ENCODE measurements at places on chromosomes 12 and 14.

DNA sequence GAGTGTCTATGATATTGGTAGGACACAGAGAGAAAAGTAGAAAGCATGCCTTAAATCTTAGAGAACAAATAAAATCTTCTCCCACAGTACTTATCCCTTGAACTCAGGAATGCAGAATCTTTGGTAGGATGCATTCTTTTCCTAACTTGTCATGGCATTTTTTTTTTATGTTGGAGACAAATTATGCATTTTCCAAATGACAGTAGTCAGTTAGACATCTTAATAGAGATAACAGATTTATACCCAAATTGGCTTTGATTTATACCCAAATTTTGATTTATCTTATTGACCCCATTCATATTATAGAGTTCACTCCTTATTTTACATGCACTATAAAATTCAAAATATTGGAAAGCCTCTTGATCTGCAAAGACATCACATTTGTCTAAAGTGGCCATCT, 132.9 kb downstream of the CNTN1 start:
- DNase-seq = no peak

GRCh38 chr12:116737774-116738657, at the start of the genes RNFT2 and SPRING1:
RNFT2 (plus strand) TSS chr12:116738315; CDS start chr12:116740498, 2,183 bp downstream.
SPRING1 (minus strand) TSS chr12:116738069; CDS start chr12:116737900, 169 bp downstream.
- DNase-seq = peak; percentile 100

GRCh38 chr12:129440278-129440677, 463.5 kb downstream of the TMEM132D start:
- DNase-seq = no peak

GRCh38 chr12:12008931-12009611, 61.7 kb upstream of the BCL2L14 start:
- peak; percentile 28 for DNase-seq

GRCh38 chr14:79960288-79960687, 251.0 kb downstream of the DIO2 start:
- DNase-seq = no peak

DNA sequence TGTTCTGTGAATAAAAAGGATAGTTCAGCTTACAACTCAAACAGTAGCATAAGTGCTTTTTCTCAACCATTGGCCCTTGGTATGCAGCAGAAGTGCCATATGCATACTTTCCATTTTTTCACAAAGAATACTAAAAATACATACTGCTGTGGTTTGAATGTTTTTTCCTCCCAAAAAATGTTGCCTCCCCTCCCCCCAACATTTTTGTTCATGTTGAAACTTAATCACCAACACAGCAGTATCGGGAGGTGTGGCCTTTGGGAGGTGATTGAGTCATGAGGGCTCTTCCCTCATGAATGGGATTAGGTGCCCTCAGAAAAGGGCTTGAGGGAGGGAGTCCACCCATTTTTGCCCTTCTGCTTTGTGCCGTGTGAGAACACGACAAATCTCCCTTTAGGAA, 198.6 kb downstream of the ESR2 start:
- DNase-seq = peak; percentile 48

- DNase-seq = peak; percentile 68
Measured at GRCh38 chr12:1297206-1297605, 297.2 kb downstream of the FBXL14 start.

DNA sequence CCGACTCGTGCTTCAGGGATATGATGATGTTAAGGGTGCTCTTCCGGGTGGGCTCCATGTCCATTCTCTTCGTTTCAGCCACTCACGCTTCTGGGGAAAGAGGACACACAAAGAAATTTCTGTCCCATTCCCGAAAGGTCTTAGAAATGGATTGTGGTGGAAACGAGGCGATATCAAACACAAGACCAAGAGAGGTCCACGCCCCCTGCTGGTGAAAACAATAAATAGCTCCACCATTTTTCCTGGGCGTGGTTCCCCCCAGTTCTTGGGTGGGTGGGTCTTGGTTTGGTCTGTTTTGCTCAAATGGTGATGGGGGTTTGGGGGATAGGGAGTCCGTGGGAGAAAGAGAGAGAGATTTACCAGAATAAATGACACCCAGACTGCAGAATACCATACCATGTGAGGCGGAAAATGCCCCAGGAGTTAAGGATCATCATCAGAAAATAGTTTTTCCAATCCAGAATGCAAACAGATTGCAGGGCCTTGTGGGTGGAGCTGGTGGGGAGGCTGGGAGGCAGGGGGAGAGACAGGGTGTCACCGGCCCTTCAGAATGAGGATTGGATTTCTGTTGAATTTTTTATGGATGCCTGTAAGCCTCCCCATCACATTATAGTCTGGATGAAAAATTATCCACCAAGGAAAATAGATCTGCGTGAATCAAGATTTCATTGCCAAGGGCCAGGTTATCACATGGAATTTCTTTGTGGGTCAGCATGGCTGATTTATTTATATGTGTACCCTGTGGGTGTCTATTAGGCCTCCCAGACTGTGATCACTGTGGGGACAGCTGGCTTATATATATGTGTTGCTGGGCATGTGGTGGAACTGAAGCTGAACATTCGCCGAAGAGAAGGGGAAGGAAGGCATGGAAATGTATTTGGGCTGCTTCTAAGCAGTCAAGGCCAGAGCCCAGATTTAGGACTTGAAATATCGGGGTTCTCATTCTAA, 55.8 kb downstream of the SRRM4 start:
- no peak for DNase-seq

DNA sequence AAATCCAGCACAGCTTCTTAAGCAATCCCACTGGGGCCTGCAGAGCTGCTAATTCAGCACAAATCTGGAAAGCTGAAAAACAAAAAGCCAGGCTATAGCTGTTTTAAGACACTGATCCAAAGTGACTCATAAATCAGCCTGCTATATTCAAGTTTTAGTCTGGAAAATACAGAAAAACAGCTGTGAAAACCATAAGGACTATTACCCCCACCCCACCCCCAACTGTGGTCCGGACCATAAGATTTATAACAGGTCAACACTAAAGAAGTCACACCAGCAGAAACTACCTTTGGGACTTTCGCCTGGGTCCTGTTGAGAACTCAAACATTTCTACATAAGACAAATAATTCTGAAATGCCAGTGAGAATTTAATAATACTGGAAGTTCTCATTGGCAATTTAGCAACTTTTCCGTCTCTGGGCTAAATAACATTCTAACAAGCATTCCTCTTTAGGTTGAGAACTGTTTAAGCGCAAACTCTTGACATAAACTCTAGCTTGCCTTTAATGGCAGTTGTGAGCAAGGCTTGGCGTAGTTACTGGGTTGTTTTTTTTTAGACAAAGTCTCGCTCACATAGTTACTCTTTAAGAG, 3.3 kb downstream of the LRIG3 start:
- peak; percentile 83 for DNase-seq

- no peak for DNase-seq
Measured at GRCh38 chr14:89881839-89882238, 72.7 kb downstream of the EFCAB11 start.

DNA sequence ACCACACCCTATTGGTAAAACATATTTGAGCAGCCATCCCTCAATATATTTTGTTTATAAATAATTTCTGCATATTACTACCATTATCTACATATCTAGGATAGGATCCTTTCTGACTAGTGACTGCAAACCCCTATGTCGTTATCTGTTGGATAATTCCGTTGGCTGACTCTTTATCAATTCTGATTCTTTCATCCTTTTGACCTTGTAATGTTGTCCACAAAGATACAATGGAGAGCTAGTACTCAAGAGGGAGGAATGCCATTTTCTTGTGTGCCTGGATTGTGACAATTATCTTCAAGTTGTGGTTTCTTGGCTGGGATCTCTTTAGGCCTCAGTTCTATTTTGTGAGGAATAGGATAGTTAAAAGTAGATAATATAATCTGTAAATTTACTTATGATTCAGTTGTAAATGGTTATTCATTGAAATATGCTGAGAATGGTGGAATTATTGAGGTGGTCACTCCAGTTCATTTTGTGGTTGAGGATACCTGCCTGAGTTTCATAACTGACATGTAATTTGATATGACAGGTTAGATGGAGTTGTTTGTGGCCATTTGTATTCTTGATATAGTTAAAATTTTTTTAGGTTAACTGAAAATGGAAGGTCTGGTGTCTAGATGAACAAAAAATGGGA, 10.1 kb downstream of the CHST11 start:
- DNase-seq = no peak

- DNase-seq = no peak
Measured at GRCh38 chr12:11981121-11981733, 89.5 kb upstream of the BCL2L14 start.

- DNase-seq = no peak
Measured at GRCh38 chr14:66046591-66046990, 439.6 kb upstream of the CCDC196 start.

GRCh38 chr14:60590991-60591414, 58.3 kb downstream of the SIX1 start:
- peak; percentile 47 for DNase-seq

GRCh38 chr14:82060219-82060618, 526.6 kb upstream of the SEL1L start:
- no peak for DNase-seq

- peak; percentile 27 for DNase-seq
Measured at GRCh38 chr12:2387103-2387834, 334.5 kb downstream of the CACNA1C start.

DNA sequence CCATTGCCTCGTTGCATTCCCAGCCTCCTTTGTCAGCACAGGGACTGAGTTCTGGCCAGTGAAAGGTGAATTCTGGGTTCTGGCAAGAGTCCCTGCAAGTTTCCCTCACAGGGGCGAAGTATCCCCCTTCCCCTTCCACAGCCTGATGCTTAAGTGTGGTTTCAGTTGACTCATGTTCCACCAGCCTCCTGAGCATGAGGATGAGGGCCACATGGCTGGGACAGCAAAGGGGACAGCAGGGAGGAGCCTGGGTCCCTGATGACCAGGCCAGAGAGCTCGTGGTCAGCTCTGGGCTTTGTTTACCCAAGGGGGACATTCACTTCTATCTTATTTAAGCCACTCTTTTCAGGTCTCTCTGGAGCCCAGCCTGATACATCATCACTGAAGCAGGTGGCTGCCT, 36.5 kb downstream of the CACNA2D4 start:
- DNase-seq = no peak

- DNase-seq = peak; percentile 79
Measured at GRCh38 chr14:59294662-59294992, 106.2 kb downstream of the DAAM1 start.

DNA sequence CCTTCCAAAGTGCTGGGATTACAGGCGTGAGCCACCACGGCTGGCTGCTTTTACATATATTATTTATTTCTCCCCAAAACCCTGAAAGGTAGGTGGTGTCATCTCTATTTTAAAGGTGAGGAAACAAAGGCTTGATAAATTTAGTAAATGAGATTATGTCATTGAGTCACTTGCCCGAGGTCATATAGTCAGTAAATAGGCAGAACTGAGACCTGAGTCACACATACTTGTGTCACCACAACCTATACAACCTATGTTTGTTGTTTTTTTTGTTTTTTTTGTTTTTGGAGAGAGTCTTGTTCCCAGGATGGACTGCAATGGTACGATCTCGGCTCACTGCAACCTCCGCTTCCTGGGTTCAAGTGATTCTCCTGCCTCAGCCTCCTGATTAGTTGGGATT, 12.8 kb downstream of the TSFM start:
- no peak for DNase-seq

- DNase-seq = no peak
Measured at GRCh38 chr12:68865399-68866164, 57.6 kb downstream of the MDM2 start.

DNA sequence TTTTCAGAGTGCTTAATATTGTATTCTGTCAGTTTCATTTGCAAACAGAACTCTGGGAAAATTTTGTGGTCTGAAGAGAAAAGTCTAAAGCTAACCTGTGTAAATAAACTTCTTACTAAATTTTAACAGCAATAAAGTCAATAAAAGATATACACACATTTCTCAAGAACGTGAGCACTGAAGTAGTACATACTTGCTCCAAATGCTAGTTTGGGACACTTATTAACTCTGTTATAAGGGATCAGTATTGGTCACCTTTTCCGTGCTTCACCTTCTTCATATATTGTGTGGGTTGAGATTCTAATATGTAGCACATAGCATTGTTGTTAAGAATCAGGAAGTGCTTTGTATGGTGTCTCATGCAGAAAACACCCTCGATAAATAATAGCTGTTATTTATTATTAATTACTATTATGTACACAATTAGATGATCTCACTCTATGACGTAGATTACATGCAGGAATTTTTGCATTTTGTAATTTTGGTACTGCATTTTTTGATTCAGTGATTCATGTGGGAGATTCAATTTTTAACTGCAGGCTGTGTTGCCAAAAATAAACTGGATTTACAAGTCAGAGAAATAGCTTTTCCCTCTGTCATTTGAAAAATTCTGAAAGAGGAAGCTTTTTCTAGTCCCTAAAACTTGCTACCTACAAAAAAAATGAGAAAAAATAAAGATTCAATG, 300.9 kb downstream of the ACSS3 start:
- no peak for DNase-seq

DNA sequence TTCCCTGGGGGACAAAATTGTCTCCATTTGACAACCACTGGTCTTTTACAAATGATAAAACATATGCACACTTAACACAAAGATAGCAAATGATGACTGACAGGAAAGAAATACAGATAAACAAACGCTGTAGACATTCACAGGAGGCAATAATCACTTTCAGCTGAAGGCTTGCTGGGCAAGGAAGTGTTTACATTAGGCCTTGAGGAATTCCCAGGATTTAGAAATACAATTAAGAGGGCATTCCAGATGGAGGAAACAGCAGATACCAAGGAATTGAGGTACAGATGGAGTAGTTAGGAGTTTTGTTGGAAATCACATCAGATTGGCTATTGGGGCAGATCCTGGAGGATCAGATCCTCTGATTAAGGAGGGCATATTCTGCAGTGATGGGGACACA, 93.9 kb downstream of the DYRK2 start:
- DNase-seq = peak; percentile 54

GRCh38 chr12:83040991-83041390, 354.3 kb downstream of the TMTC2 start:
- DNase-seq = no peak

GRCh38 chr12:67052981-67053380, 216.2 kb upstream of the CAND1 start:
- peak; percentile 18 for DNase-seq

DNA sequence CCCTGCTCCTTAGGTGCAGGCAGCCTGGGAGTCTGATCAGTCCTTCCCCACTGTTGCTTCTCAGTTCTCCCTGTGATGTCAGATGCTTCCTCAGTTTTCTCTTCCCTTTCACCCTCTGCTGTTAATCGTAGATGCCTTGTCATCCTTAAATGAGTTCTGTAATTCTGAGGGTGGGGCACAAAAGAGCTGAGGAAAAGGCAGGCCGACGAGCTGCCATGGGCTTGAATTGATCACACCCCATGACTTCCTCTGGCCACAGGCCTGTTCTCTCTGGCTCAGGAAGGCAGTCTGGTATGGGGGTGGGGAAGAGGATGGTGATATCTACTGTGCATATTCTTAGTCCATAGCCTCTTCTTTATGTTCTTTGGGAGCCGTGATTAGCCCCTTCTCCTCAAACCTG, 5.2 kb upstream of the AP1G2 start:
- no peak for DNase-seq

DNA sequence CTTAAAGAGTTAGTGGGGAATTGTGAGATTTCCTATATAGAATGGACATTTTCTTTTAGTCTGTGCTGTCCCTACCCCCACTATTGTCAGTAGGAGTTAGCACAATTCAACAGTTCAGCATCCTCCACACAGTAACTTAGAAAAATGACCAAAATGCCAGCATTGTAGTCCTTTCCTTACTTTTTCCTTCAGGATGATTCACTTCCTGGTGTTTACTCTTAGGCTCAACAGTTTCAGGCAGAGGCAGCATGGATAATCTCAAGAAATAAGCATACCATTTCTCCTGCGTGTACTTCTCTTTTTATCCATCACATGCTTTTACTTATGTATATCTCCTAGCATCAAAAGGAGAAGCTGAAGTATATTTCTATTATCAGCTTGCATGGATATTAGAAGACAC, 683.4 kb downstream of the SLC16A7 start:
- DNase-seq = peak; percentile 41

- DNase-seq = no peak
Measured at GRCh38 chr12:109707470-109707821, 6.2 kb upstream of the FAM222A start.

Data from adipocyte (in vitro differentiated cells).